T-helper 1 cell (primary cell): ENCODE measurements at places on chromosomes 12 and 14.

DNA sequence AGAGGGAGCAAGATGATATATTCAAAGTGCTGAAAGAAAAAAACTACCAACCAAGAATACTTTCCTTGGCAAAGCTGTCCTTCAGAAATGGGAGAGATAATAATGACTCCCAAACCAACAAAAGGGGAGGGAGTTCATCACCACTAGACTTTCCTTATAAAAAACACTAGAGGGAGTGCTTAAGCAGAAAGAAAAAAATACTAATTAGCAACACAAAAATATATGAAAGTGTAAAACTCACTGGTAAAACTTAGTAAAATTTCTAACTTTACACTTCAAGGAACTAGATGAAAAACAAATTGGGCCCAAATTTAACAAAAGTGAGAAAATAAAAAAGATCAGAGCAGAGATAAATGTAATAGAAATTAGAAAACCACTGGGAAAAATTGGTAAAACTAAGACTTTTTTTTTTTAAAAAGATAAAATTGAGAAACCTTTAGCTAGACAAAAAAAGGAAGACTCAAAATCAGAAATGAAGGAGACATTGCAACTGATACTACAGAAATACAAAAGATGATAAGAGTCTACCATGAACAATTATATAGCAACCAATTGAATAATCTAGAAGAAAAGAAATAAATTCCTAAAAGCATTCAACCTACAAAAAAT lies 60.4 kb upstream of the FAR2 start:
- no peak for DNase-seq

DNA sequence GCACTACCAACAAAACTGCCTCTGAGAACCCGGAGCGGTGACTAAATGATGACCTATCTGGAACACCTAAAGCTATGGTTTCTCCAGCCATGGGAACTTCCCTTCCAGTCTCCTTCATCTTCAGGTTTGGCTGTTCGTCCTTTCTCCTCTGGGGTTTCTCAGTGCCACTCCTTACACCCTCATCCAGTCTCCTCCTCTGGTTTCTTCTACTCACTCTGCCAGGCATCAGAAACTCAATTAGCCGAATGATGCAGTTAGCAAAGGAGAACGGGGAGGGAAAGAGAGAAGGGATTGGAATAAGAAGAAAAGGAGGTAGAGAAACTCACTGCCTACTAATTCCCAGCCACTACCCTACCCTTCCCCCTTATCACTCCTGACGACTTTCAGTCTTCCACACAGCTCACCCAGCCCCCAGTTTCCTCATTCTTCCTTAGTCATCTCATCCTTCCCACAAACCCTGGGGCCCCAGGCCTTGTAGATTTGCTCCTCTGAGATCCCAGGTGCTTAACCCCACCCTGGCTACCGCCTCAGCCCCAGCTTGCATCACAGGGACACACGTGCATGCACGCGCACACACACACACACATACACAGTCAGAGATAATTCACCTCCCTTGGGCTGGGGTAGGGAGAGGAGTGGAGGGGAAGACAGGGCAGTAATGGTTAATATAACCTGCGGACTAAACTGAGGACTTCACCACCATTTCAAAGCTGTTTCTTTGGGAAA lies 13.0 kb downstream of the FGD6 start:
- DNase-seq, result no peak

DNA sequence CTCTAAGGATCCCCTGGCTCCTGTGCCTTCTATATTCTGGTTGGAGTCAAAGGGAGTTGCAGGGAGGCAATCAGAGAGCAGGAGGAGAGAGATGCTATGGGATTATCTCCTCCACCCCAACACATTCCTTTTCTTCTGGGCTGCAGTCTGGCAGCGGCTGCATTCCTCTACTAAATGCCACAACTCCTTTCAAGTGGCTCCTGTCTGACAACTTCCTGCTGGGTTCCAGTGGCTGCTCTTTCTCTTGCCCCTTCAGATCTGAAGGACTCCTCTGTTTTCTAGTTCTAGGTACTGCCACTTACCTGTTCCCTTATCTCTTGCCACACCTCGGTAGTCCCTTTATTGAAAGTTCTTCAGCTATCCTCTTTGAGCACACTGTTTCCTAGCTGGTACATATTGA lies 425.0 kb downstream of the SNAPC1 start:
- DNase-seq, result no peak

- no peak for DNase-seq
These were observed 6.1 kb upstream of the SERPINA11 start for GRCh38 chr14:94458558-94459205.

- no peak for DNase-seq
These were observed 3.3 kb downstream of the CD63 start for GRCh38 chr12:55725556-55725955.

DNA sequence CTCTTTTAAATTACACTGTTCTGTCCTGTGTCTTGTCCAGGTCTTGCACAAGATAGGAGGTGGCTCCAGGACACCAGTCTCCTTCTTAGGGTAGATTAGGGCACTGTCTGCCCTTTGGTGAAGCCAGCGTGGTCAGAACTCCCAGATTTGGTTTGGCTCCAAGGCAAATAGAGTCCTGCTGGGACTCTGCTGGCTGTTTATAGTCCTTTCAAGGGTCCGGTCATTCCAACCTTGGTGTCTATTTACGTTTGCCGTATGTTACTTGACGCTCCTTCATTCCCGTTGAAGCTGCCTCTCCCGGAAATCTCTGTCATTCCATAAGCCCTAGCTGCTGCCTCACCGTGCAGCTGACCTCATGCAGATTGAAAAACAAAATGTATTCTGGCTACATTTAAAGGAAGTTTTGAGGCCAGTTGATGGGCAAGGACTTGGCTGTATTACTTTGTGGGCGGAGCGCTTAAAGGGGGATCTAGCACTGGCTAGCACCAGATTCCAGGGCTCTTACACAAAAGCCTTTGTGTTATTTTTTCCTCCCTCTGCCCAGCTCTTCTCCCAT lies 180.6 kb downstream of the AKAP6 start:
- DNase-seq, result no peak

DNA sequence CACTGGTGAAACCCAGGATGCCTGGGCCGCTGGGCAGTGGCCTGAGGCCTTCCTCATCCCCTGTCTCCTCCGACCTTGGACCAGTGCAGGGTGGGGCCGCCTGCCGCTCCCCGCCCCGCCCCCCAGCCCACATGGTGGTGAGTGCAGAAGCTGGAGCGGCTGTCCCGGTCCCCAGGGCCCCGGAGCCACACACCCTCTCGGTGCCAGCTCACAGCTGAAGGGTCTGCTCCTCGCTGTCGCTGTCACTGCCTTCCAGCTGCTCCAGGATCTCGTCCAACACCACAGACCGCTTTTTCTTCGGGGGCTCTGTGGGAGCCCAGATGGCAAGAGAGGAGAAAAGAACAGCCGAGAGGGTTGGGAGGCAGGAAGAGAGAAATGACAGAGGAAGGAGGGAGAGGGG lies 143.1 kb downstream of the RBM19 start:
- no peak for DNase-seq

- DNase-seq, result no peak
These were observed 140.1 kb downstream of the ATP23 start for GRCh38 chr12:58081488-58081887.

GRCh38 chr14:92323011-92323915 lies at the start of gene SLC24A4:
Gene SLC24A4 (plus strand): TSS chr14:92323165. CDS start chr14:92323831, 666 bp downstream.
- DNase-seq, result no peak

- no peak for DNase-seq
These were observed 365.6 kb upstream of the TBX3 start for GRCh38 chr12:115049614-115050013.

DNA sequence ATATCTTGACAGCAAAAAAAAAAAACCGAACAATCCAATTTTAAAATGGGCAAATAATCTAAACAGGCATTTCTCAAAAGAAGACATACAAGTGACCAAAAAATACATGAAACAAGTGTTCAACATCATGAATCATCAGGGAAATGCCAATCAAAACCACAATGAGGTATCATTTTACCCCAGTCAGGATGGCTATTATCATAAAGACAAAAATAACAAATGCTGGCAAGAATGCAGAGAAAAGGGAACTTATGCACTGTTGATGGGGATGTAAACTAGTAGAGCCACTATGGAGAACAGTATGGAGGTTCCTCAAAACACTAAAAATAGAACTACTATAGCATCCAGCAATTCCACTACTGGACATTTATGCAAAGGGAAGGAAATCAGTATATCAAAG lies 448.2 kb downstream of the RGS6 start:
- no peak for DNase-seq

DNA sequence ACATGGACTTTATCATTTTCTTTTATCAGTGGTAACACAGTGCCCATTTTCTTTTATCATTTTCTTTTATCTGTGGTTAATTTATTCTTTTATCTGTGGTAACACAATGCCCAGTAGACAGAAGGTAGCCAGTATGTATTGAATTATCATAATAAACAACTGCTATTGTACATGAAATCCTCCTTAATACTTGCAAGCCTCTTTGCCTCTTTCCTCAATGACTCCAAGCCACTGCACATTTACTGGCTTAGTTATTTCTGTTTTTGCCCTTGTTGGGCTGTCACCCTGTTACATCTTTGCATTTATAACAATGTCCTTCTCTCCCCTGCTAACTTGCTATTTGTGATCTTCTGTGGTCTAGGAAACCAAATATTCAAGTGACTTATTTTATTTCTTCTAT lies 345.0 kb downstream of the ATP23 start:
- no peak for DNase-seq

DNA sequence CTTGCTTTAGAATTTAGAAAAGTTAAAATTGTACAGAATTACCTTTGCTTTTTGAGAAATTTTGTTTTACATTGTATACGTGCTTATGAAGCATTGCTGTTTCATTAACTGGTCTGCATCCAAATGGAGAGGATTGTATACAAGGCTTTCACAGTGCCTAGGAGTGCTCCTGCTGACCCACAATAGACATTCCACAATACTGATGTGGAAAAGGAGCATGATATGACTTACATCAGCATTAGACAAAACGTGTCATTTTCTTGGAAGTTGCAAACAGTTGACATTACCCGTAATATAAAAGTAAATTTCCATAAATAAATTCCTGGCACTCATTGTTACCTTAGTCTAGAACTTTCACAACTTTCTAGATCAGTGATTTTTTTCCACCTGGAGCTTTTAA lies 1.9 kb downstream of the PRKD1 start:
- no peak for DNase-seq

- DNase-seq, result no peak
These were observed 3.0 kb downstream of the LUM start for GRCh38 chr12:91108196-91108755.

DNA sequence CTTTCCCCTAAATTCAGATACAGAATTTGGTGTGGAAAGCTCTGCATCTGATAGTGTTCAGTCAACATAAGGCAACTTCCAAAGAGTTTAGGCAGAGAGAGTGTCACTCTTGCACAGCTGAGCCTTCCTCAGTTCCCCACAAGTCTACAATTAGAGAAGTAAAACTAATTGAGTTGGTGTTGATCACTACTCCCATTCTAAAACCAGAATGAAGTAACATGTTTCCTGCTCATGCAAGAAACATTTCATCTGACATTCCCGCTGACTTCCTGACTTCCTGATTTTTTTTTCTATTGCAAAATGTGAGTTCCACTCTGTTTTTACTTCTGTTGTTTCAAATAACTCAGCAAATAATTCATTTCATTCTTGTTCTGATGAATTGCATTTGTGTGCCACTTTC lies 271.0 kb downstream of the ALG10B start:
- DNase-seq, result no peak

- DNase-seq, result peak; percentile 81
These were observed 6.6 kb downstream of the BRF1 start for GRCh38 chr14:105294142-105294597.

DNA sequence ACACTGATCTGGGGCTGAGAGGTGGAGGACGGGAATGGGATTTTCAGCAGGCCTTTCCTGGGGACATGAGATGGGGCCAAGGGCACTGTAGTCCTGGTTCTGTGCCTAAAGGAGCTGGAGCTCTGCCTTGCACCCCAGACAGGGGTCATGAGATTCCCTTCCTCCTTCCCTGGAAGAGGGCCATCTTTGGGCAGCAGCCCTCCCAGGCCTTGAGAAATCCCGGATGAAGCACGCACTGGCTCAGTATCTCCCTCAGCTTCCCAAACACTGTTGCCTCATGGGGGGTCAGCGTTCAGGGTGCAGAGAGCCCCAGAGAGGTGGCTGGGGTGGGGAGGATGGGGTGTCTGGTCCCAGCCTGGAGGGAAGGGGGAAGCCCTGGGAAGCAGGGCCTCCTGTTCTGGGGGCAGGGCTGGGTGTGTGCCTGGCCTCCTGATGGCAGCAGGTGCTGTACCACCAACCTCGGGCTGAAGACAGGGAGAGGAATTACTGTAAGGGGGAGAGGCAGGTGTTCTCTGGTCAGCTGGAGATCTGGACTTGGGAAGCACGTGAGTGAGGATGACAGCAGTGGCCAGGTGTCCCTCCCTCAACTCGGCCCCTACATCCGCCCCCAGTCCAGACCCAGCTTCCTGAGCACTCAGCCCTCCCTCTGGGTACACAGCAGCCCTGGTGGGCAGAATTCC lies 8.4 kb upstream of the NR4A1 start:
- DNase-seq, result no peak

DNA sequence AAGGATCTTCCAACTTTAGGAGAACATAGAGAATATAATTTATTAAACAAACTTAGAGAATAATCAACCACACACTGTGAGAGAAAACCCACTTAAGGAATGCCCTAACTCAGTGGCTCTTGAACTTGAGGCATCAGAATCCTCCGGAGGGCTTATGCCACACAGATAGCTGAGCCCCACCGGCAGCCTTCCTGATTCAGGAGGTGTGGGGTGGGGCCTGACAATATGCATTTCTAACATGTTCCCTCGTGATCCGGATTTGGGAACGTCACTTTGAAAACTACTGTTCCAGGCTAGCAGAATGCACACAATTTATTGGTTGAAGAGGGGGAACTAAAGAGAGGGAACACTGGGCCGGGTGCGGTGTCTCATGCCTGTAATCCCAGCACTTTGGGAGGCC lies 2.0 kb upstream of the SOAT2 start:
- DNase-seq, result no peak

DNA sequence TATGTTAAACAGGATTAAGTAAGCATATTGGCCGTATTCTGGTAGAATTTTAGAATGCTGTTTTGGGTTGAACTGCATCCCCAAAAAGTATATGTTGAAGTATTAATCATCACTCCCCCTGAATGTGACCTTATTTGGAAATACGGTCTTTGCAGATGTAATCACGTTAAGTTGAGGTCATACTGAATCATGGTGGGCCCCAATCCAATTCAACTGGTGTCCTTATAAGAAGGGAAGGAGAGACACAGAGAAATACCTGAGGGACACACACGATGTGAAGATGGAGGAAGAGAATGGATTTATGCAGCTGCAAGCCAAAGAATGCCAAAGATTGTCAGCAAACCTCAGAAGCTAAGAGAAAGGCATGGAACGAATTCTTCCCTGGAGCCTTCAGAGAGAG lies 268.6 kb downstream of the ITPR2 start:
- DNase-seq, result no peak

DNA sequence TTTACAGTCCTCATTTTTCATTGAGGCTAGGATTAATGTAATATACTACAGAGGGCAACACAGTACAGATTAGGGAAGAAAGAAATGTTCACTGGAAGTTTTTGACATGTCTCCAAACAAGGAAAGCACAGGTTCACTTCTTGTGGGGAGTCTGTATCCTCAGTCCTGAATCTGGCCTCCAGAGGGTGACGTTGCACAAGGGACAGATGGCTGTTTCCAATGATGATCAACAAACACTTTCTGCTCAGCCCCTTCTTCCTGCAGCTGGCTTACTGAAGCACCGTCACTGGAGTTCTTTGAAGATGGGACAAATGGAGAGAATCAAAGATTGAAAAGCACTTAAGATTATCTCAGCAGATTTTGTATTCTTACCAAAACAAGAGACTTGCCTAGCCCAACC lies 123.3 kb upstream of the OR4E1 start:
- no peak for DNase-seq
